ENCODE measurements at places on chromosomes 1 and 21.

GRCh38 chr21:45328198-45329091 lies 40.8 kb upstream of the POFUT2 start:
- no peak for DNase-seq

DNA sequence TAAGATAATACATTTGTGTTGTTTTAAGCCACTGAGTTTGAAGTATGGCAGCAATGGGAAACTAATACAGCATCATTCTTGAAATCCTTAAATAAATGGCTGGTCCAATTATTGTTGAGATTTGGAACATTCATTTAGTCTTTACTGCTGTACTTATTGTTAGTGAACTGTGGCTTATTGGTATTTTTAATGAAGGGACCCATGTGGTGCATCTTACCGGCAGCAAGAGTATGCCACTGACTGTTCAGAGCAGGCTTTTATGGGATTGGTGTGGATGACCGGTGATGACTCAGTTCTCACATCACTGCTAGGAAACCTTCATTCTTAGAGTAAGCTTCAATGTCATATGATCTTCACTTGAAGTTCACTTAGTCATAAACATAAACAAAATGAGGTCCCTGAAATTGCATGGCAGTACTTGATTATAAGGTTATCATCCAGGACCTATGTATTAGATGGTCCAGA lies 31.5 kb downstream of the PRKAA2 start:
- DNase-seq: no peak

GRCh38 chr1:99944192-99944591 lies 25.6 kb upstream of the SLC35A3 start:
- DNase-seq: no peak

- DNase-seq: no peak
Measured at GRCh38 chr1:218049641-218050040, 235.5 kb upstream of the RRP15 start.

GRCh38 chr1:31040038-31040437 lies 25.5 kb downstream of the PUM1 start:
- DNase-seq: no peak

DNA sequence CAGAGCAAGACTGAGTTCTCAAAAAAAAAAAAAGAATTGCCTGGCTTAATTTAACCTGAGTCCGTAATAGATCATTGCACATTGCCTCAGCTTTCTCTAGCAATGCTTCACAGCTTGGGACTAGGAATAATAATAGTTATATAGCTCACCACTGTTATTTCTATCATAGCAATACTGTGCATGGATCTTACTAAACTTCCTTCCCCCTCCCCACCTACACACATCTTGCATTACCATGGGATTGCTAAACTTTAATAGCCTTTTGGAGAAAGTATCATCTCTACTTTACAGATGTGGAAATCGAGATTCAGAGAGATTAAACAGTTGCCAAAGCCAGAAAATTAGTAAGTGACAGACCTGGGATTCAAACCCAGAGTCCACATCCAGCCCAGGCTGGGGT lies 99.4 kb downstream of the ATP5PO start:
- DNase-seq: no peak

DNA sequence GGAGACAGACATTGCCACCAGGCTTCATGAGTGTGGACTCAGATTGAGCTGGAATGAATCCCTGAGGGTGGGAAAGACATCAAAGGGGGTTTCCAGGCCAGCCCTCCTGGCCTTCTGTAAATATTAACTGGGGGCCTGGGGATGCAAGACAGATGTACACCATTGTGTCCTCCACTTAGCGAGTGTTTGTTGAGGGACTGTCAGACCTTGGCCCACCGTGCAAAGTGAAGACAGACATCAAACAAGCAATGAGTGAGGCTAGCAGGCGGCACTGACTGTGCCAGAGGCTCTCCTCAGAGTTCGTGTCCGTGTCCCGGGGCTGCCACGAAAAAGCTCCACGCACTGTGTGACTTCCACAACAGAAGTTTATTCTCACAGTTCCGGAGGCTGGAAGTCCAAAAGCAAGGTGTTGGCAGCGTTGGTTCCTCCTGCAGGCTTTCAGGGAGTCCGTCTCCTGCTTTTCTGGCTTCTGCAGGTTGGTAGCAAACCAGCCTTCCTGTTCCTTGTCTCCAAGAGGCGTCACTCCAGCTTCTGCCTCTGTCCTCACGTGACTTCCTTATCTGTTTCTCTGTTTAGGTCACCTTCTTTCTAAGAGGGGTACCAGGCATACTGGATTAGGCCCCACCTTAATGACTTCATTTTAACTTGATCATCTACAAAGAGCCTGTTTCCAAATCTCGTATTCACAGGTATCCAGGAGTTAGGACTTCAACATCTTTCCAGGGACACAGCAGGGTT lies 59.1 kb downstream of the DISP3 start:
- no peak for DNase-seq

DNA sequence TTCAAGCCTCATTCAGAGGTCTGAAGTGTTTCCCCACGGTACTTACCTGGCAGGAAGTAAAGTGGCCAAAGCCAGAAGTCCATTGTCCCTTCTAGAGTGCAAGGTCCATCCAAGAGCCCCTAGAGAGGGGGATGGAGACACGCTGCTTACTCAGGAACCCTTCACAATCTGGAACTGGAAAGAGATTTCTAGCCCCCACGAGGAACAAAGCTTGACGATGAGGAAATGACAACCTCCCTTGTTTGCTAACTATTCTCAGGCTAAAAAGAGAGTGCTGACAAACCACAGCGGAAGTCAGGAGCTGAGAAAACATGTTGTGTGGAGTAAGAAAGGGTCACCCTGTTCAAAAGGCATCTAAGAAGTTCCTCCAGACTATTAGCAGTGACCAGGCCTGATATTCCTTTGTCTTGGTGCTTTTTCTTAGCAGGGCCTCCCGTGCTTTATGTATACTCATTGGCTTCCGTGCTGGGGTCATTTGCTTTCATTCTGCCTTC lies at the start of gene FCMR:
TSS of gene FCMR (minus strand) at position 170 of the 494 bp plus-strand sequence. CDS start at position 83, 87 bp downstream.
- no peak for DNase-seq

DNA sequence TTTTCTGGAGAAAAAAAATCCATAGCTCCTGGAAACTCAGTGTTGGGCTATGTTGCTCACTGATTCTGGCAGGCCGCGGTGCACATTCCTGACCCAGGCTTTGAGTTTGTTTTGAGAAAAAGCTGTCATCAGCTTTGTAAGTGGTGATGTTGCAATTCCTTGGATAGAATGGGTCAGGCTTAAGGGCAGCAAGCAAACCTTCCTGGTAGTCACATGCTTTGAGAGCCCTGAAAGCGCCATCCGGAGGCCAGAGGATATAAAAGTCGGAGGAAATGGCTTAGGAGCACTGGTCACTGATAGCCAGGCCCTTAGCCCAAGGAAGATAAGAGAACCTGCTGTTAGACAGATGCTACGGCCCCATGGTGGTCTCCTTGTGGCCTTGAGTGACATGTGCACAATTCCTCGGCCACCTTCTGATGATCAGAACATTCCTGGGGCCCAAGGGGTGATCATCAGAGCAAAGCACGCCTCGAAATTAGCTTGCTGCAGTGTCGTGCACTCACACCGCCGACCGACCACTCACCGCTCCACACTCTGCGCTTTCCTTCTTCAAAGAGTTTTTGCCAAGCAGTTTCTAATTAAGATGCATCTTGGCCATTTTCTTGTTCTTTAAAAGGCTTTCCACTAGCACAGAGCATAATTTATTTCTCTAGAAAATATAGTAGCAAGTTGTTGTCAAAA lies 78.6 kb downstream of the MAN1C1 start:
- no peak for DNase-seq

DNA sequence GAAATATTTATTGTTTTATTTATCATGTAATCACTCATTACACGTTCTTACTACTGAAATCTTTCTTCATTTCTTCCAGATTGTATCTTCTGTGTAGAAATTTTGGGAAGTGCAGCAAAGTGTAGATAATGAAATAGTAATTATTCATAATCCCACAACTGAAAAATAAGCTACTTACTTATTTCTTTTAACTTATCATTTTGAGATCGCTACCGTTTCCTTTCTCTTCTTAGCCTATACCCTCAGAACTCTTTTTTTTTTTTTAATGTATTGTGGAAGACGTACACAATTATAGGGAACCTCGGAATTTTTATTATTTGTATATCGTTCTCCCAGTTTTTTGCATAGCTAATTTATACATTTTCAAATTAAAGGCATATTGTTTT lies 518 bp upstream of the FH start:
- DNase-seq: no peak

Data from stimulated activated CD4-positive, alpha-beta T cell treated with anti-CD3 and anti-CD28 coated beads, Interleukin-12 subunit alpha, Interleukin-12 subunit beta, amount 100 ng/mL, for 24 hours (primary cell).